CD4-positive, alpha-beta T cell treated with Interleukin-17A for 4 hours (primary cell): ENCODE measurements at places on chromosomes 3 and 15.
A peak's percentile ranks its signal among the peaks of the same experiment; 100 is the strongest.

GRCh38 chr15:72820278-72820677, 36.7 kb upstream of the ADPGK start:
- DNase-seq = no peak

DNA sequence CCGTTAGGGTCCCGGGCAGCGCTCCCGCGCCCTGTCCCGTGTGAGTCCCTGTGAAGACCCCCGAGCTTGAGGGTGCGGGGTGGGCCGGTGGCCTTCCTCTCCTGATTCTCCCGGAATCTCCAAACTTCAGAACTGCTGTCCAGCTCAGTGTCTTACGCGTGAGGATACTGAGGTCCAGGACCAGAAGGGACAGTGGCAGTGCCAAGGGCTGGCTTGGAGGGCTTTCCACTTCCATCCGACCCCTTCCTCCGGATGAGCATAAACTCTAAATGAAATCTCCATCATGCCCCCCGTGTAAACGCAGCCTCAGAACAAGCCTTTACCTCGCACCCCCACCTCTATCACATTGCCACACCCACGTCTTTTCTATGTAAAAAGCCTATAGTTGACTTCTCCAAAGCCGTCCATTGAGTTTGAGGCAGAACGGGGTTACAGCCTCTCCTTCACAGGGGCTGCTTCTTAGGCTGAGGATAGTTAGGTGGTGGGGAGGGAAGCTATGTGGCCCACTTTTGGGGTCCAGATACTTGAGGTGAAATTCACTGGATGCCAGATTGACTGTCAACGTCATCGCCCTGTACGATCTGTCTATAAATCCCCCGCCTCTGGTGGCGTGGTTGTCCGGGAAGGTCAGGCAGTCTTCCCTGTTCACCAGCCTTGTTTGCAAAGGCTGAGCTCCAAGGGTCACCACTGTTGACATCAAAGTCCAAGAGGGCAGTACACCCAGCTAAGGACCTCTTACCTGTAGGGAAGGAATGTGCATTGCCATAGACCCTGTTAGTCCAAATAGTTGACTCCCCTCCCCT, 1.1 kb downstream of the EDEM1 start:
- DNase-seq = peak; percentile 62

GRCh38 chr3:9349321-9350117, 13.3 kb upstream of the THUMPD3 start:
- no peak for DNase-seq

DNA sequence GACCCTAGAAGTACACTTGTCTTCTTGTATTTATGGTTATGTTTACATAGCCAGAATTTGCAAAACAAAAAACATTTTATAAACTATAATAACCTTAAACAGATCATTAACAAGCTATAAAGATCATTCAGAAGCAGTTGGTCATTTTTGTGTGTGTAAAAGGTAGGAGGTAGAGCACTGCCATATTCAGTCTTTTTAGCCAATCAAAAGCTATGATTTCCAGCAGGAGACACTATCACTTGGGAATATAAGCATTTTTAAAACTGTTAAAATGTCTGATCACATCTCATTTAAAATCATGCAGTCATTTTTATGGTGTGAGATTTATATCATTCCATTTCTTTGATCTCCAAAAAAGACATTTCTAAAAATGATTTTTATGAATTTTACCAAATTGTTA, 42.6 kb upstream of the ATP2C1 start:
- DNase-seq = no peak

GRCh38 chr3:157494581-157495281, 8.5 kb downstream of the VEPH1 start:
- no peak for DNase-seq

DNA sequence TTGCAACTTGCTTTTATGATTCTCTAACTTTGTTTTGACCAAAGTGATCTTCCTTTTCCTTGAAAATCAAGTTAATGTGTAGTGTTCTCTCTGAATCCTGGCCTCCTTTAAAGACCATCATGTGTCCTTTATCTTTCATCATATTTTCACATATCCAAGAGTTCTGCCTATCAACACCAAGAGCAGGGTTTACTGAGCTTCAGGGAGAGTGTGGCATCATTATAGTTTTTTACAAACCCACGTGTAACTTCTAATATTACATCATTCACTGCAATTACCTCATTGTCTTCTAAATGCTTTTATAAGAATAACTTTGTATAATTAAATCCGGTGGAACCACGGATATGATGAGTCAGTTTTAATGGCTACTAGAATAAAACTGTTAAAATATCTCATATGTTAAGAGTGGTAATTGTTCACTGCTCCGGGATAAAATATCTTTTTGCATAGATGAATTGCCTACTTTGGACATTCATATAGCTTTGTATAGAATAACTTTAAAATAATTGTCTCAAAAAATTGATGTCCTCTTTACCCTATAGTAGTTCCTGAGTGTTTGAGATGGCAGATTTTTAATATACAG, 248.8 kb upstream of the GRM7 start:
- DNase-seq = no peak

DNA sequence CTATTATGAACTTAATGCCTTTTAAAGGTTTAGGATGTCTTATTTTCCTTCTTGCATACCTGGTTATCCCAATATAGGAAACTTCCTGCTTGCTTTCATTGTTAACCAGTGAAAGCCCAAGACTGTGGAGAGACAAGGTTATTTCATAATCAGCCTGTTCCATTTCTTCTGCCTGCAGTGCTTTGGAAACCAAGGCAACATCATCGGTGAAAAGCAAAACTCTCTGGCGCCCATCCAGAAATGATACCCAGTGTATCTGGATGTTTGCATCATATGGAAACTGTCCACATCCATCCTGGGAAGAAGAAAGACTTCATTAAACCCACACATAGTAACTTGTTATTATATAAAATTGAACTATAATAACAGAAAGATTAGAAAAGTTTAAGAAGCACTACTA, 170.1 kb downstream of the VPS13C start:
- no peak for DNase-seq
